ENCODE measurements at places on chromosomes 7 and 10.

- DNase-seq, result no peak
Measured at GRCh38 chr7:157394246-157395191, 57.7 kb downstream of the DNAJB6 start.

DNA sequence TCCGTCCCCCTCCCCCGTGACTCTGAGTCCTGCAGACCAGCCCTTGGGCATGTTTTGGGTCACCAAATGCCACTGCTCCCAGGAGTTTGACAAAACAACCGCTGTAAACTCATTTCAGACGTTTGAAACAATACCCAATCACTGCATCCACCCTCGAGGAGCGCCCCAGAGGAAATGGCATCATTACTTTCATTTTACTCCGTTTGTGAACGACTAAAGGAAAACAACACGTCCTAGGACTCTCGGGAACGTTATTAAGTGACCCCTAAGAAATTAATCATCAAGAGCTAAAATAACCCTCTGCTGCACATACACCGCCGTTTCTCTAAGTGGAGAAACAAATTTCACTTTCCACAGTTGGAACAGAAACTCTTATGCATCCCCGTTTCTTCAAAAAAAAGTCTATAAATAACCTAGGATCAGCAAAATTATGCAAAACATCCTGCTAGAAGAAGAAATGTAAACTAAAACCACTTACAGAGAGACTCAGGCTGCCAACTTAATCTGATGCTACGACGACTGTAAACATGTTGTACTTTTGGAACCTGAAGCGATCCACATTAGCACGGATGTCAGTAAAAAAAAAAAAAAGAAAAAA is 109.9 kb upstream of the EFCAB10 start:
- DNase-seq, result no peak

- peak; percentile 29 for DNase-seq
Measured at GRCh38 chr7:73606801-73607691, 17.3 kb downstream of the MLXIPL start.

- DNase-seq, result peak; percentile 58
Measured at GRCh38 chr10:124035928-124036558, 57.4 kb downstream of the CHST15 start.

GRCh38 chr10:14481752-14482151 is 151.0 kb upstream of the FRMD4A start:
- no peak for DNase-seq

DNA sequence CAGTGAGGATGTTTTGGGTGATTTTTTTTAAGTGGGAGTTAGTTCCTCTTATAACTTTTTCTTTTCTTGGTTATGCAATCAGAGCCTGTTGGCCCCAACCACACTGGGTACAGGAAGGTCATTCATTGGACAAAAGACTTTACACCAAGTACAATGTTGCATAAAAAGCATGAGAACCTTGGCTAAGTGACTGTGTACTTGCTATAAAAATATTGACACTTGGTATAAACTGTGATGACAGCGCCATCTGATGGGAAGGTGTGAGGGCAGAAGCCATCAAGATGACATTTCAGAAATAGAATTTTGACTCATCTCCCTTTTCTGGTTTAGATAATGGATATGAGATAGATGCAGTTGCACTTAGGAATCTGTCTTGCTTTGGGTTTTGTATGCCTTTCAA is 126.4 kb upstream of the CCDC6 start:
- DNase-seq, result no peak

DNA sequence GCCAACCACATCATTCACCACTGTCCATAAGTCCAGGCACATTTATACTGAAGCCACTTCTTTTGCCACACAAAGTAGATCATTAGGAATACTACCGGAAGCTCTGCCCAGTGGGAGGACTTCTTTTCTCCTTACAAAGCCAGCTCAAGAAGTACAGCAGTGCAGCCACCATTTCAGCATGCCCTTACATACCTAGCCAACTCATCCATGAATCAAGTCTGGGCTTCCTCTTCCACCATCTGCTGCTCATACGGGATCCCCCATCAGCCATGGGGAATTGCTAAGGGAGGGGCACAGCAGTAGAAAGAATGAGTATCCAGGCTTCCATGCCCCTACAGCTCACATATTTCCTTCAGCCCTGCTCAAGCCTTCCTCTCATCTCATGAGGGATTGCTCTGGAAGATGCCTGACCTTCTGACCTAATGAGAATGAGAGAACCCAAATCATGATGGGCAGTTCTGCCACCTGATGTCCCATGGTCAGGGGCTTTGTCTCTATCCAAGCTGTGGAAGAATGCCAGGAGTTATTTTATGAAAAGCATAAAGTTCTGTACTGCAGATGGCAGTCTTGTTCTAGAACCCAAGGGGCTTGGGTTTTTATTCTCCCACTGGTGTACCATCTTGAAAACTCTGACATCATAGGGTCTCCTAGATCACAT is 39.5 kb downstream of the ACSM6 start:
- no peak for DNase-seq

GRCh38 chr10:97701438-97702069 is 12.0 kb upstream of the MARVELD1 start:
- peak; percentile 62 for DNase-seq

GRCh38 chr10:5752301-5752871 is 60.8 kb downstream of the GDI2 start:
- no peak for DNase-seq

All from SHP77 (cell line).